Sigmoid colon (tissue), 7 donors: ENCODE measurements at places on chromosomes 16 and 17.

DNA sequence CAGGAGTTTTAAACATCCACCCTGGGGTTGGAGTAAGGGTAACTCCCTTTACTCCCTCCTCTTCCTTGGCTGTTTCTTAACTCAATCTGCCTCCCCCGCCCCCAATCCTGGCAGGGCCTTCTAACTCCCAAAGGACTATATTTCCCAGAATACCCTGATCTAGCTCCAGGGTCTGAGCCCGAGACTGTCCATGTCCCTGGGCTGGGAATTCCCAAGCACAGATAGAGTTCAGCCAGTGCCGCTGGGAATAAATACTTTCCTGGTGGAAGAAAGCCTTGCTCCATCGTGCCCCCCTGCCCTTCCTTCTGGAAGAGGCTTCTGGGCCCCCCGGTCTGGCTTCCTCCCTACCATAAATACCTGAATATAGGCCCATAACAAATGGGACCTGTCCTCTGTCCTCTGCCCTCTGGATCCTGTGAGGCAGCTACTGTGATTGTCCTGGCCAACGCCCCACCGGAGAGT is 10.2 kb downstream of the BAHCC1 start:
- DNase-seq, result peak; percentile 93

DNA sequence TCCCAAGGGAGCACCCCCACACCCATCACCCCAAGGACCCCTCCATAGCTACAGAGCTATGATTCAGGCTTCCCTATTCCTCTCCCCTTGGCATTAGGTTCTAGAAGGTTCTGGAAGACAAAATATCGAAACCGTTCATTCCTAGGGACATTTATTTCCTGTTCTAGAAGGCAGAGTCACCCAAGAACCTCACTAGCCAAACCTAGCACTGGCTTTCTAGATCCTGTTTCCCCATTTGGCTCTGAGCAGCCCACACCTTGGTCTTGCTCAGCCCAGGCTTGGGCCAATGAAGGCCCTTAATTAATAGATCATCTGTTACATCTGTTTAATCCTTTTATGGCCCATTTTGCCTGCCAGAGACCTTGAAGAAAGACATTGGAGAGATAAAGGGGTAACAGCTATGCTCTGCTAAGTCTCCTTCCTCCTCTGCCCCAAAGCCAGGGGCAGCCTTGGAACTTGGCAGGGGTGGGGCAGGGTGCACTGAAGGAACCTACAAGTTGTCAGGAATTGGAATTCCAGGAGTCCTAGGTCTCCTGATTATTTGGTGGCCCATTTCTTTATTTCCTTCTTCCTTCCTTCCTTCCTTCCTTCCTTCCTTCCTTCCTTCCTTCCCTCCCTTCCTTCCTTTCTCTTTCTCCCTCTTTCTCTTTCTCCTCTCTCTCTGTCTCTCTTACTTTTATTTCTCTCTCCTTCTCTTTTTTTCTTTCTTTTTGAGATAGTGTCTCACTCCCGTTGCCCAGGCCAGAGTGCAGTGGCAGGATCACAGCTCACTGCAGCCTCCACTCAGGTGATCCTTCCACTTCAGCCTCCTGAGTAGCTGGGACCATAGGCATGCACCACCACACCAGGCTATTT is 8.7 kb upstream of the FZD2 start:
- DNase-seq, result no peak

- DNase-seq, result no peak
Measured at GRCh38 chr16:19522397-19522732, 467 bp upstream of the GDE1 start.

- DNase-seq, result no peak
Measured at GRCh38 chr16:21228361-21228872, 5.1 kb upstream of the ANKS4B start.

DNA sequence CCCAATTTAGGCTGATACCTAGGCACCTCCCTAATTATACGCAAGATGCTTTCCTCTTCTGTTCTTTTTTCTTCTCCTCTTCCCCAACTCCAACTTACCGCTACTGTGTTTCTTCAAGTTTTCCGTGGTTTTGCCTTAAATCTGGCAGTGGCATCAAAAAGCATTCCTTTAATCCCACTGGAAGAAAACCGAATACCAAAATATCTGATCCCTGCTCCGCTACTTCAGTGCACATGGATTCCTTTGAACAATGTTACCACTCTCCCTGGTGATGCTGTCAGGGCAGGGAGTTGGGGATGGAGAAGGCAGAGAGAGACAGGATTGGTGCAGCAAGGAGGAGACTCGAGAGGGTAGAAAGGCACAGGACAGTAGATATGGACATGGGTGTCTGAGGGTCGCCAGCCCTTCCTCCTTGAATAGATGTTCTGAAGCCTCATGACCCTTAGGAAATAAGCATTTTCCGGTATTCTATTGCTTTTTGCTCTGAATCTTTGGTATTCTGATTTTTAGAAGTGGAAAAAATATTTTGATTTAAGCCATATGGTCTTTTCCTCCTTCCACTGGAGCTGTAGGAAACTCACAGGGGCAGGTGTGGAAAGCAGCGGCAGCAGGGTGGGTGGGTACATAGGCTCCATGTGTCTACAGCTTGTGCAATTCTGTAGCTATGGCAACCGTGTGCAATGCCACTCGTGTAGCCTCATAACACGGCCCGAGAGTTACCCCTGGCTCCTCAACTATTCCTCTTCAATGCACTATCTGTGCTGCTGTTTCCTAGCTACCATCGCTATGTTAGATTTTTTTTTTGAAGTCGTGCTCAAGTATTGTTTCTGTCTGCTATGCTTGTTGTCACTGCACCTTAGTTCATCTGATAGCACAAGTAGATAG is 32.3 kb upstream of the TANC2 start:
- no peak for DNase-seq

GRCh38 chr16:2287916-2288547 is 20.1 kb upstream of the RNPS1 start:
- no peak for DNase-seq

DNA sequence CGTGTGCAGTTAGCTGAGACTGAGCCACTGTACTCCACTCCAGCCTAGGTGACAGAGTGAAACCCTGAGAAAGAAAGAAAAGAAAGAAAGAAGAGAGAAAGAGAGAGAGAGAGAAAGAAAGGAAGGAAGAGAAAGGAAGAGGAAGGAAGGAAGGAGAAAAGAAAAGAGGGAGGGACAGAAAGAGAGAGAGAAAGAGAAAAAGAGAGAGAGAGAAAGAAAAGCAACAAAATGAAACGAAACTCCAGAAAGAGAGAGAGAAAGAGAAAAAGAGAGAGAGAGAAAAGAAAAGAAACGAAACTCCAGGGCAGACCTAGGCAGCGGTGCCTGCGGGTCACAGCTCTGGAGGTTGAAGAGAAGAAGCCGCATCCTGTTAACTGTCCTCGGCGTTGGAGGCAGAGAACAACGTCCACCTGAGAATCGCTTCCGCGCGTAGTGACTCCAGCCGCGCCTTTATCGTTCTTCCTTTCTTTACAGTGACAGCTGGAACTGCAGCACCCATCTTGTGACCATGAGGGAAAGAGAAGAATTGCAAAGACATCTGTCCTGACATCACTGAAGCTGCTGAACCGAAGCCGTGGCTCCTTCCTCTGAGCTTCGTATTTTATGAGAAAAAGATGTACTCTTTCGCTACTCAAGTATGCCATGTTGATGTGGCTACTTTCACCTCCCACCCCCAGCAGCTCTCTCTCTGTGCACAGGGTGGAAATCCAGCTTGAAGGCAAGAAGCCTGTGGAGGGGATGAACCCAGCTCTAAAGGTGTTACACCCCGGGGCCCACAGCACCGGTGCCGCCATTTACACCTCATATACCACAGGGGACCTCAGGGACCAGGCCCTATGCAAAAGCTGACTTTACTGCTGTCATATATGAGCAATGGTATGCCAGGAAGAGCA is 56.9 kb upstream of the DOC2B start:
- DNase-seq, result peak; percentile 40

DNA sequence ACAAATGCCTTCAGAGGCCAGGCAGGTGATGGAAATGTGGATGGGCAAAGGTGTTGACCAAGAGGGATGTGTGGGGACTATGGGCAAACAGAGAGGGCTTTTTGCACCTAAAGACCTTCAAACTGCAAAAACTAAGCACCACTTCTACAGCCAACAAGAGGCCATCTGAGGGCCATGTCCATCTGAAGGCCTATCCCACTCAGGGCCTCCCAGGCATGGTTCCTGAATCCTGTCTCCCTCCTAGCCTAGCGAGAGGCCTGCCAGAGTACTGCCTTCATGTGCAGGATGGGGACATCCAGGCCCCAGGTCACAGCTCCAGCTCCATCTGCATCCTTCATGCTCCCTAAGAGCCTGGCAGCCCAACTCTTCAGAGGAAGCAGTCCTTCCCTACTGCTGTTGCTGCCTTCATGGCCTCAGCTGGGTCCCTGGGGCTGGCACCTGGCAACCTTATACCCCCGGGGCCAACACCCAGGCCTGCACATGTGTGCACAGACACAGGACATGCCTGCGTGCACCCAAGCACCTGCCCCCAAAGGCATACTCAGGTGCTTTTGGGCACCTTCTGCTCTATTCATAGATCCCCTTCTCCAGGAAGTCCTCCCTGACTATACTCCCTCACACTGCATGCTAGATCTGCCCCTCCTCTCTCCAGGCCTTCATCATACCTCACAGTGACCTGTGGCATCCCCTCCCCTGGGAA is 95.2 kb downstream of the C16orf78 start:
- DNase-seq, result peak; percentile 21

- DNase-seq, result no peak
Measured at GRCh38 chr16:74568961-74569631, 37.8 kb downstream of the GLG1 start.

GRCh38 chr17:47797797-47798196 is 23.8 kb downstream of the OSBPL7 start:
- no peak for DNase-seq

- DNase-seq, result no peak
Measured at GRCh38 chr17:48055531-48056245, 7.5 kb downstream of the NFE2L1 start.

- no peak for DNase-seq
Measured at GRCh38 chr17:72730077-72730476, 362.4 kb downstream of the SLC39A11 start.

DNA sequence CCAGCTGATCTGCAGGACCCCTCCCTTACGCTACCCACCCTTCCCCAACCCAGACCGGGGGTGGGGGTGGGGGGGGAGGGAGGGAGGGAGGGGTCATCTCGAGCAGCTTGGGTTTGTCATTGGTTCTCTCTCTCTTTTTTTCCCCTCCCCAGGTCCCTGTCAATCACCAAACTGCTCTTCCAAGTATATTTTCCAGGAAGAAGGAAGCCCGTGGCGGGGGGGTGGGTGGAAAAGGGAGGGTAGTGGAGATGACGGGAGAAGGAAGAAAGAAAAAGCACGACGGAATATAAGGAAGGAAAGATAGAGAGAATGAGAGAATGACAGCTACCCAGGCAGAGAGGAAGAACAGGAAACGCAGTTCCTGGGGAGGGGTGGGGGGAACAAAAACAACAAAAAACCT is 17.9 kb downstream of the SALL1 start:
- DNase-seq, result no peak

DNA sequence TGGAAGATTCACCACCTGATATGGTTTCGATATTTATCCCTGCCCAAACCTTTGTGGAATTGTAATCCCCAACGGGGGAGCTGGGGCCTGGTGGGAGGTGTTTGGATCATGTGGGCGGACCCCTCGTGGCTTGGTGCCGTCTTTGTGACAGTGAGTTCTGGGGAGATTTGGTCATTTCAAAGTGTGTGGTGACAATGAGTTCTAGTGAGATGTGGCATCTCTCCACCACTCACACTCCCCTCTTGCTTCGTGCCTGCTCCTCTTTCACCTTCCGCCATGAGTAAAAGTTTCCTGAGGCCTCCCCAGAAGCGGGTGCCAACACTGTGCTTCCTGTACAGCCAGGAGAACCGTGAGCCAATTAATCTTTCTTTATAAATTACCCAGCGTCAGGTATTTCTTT is 9.7 kb downstream of the CCDC57 start:
- no peak for DNase-seq

DNA sequence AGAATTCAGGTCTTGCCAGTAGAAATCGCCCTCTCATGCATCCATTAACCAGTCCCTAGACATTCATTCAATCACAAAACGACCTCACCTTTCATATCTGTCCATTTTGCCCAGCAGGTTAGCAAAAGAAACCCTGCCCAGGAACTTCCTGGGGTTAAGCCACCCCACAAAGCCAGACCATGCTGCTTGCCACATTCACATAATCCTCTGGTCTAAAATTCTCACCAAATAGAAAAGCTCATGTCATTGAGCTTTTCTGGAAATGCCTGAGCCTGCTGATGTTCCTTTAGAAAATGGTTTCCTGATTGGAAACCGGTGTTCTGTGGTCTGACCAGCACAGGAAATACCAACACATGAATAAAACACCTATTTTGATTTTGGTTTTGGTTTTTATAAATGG is 21.6 kb upstream of the DYNLRB2 start:
- DNase-seq, result no peak

DNA sequence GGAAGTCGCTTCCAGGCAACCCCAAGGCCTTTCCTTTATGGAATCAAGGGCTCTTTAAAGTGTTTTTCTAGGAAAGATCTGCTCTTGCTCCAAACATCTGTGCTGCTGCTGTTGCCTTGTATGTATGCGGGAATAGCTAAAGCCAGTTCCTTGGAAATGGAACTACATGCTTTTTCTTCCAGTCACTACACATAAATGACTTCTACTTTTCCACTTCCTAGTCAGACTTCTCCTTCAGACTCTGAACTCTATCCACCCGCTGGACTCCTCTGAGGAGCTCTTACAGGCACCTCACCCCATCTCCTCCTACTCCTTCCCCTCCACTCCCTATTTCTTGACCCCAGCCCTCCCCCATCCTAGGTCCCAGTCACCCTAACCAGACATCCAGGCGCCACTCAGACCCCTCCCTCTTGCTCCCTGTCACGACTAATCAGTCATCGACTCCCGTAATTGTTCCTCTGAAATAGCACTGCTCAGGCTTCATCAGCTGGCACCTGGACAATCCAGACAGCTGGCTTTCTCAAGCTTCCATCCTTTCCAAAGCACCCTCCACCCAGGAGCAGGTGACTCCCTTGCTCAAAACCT is 15.0 kb upstream of the PEMT start:
- DNase-seq, result no peak

DNA sequence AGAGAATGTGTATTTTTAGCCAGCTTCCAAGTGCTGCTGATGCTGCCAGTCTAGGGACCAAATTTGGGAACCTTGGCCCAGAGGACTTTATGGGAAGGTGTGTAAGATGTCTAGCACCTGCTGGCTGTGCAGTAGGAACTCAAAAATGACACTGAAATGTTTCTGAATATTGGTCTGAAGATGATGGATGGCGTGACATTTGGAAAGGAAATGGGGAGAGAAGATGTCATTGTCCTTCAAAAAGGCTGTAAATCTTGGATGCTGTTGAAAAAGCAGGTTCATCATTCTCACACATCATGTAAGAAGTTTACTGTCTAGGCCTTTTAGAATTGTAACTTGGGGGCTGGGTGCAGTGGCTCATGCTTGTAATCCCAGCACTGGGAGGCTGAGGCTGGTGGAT is 6.7 kb downstream of the EPN2 start:
- DNase-seq, result peak; percentile 41

DNA sequence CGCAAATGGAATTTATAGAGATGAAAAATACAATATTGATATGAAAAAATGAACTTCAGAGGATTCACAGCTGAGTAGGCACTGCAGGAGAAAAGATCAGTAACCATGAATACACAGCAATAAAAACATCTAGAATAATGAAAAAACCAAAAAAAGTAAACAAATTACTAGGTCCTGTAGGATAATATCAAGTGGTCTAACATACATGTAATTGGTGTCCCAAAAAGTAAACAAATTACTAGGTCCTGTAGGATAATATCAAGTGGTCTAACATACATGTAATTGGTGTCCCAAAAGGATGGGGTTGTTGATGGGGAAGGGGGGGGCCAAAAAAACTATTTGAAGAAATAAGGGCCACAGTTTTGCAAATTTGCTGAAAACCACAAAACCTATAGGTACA is 43.4 kb downstream of the ZNF18 start:
- DNase-seq, result no peak
